ENCODE measurements at places on chromosomes 4 and X. TPM values are rescaled to one million over a fixed set of nuclear protein-coding genes. Genes with fewer than 3 reads are reported as not detected.

The TMSB15C gene
- 4.8 TPM for total RNA-seq

- H3K4me3 ChIP-seq, result no peak overlapping the region
- H3K27me3 ChIP-seq, result peaks cover 10% of the 10 kb centered on the region
- DNase-seq, result no peak
Observed at GRCh38 chr4:147839663-147840062, 107.8 kb downstream of the ARHGAP10 start.

The GUCY1A1 gene
- total RNA-seq, result 0.24 TPM

DNA sequence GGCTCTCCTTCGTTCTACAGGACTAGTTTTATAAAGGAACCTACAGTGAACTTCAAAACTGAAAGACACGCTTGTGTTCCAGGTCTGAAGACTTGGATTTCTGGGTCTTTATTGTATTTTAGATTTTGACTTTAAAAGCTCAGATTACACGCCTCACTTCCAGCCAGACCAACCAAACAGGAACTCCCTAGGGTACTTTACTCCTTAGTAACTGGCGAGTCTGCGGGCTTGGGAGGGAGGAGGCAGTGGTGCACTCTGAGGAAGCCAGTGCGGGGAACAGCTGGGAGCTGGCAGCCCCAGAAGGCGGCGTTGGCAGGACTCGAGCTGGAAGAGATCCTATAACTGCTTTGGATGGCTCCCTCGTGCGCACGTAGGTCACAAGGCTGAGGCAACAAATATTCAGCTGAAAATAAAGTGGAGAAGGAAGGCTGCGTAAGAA is 391 bp upstream of the PHKA1 start:
- H3K27me3 ChIP-seq, result peaks cover 3% of the 10 kb centered on the region
- H3K4me1 ChIP-seq, result peaks cover 11% of the 10 kb centered on the region
- DNase-seq, result peak; percentile 20

DNA sequence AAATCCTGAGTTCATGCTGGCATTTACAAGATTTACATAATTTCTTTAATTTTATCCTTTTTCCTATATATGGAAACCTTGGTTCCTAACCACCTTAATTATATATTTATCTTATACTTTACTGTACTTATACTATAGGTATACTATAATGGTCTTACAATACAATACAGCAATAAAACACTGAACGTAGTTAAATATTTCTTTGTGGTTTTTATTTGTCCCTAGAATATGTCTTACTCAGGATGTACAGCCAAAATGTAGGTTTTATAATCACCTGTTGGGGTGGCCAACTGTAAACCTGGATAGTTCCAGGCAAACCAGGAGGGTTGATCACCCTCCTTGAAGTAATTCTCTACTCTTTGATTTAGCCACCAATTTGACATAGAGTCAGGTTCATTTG is 48.4 kb upstream of the KIT start:
- H3K27me3 ChIP-seq, result peaks cover 5% of the 10 kb centered on the region
- H3K4me1 ChIP-seq, result no peaks in the 10 kb centered on the region
- H3K27ac ChIP-seq, result no peak overlapping the region
- no peak for DNase-seq
- H3K4me3 ChIP-seq, result no peak overlapping the region
- H3K36me3 ChIP-seq, result no peaks in the 10 kb centered on the region

The STAP1 gene
- total RNA-seq, result 22.3 TPM

The USP51 gene
- total RNA-seq, result 1.2 TPM

The ASB5 gene
- not detected for total RNA-seq

DNA sequence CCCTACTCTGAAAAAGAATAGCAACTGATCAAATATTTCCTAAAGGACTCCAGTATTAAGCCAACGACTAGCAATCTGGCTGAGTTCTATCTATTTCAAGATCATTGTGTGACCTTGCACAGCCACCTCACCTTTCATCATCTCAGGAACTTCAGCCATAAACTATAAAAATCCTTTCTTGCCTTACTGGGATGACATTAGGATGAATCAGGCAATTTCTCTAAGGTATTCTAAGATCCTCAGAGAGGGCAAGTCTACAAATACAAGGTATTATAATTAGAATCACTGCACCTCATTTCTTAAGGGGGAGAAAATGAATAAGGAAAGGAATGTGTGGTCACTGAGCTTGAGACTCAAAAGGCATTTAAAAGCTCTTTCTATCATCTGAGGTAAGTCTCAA is 152.6 kb downstream of the GRIA3 start:
- no peaks in the 10 kb centered on the region for H3K27me3 ChIP-seq
- no peak overlapping the region for H3K27ac ChIP-seq
- DNase-seq, result no peak
- H3K4me1 ChIP-seq, result no peaks in the 10 kb centered on the region

DNA sequence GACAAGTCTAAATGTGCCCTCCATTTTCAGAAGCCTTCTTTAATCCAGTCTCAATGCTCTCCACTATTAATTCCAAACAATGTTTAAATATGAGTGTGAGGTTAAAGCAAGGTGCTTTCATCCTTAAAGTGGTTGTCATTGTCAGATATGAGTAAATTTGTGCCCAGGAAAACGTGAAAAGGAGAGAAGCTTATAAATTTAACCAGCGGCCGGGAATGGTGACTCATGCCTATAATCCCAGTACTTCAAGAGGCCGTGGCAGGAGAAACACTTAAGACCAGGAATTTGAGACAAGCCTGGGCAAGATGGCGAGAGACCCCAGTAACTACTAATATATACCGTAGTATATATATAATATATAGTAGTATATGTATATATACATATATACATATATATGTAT is 270.0 kb downstream of the ARHGAP24 start:
- no peaks in the 10 kb centered on the region for H3K27me3 ChIP-seq
- H3K36me3 ChIP-seq, result no peaks in the 10 kb centered on the region
- no peak overlapping the region for H3K27ac ChIP-seq
- H3K4me3 ChIP-seq, result no peak overlapping the region
- H3K4me1 ChIP-seq, result no peaks in the 10 kb centered on the region

DNA sequence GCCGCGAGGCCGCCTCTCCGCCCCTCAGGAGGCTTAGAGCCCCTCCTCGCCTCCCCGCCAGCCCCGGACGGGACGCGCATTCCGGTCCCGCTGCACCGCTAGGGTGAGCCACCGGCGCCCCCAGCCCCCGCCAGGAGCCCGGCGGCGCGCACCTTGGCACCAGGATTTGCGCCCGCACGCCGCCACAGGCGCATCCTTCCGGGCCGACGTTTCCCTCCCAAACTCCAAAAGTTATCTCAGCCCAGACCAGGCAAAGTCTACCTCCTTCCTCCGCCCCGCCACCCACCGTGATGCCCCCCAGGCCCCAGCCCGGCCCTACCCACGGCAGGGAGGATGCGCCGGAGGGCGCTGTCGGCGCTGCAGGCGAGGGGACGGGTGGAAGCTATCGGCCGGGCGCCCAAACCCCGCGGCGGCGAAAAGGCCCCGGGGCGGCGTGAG is 538 bp downstream of the SCML2 start:
- H3K27ac ChIP-seq, result no peak overlapping the region
- peaks cover 20% of the 10 kb centered on the region for H3K27me3 ChIP-seq
- H3K4me3 ChIP-seq, result peak overlapping the region; percentile 69
- H3K36me3 ChIP-seq, result no peaks in the 10 kb centered on the region

The FGD1 gene
- total RNA-seq, result not detected

DNA sequence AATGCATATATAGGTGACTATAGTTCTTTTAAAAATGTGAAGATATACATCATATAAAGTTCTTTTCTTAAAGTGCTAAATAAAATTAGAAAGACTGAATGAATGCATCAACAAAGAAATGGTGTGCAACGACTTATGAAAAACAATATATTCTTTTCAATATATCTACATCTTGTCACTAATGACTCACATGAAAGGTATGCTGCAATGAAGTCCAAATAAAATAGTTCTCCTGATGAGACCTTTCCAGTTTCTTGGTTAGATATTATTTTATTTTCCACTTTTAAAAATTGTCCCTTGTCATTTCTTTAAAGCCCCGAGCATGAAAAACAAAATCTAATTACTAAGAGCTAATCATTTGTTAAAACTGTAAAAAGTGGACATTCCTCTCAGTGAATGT is 462.1 kb downstream of the PCDH11X start:
- H3K27ac ChIP-seq, result no peak overlapping the region
- H3K27me3 ChIP-seq, result no peaks in the 10 kb centered on the region
- H3K4me1 ChIP-seq, result no peaks in the 10 kb centered on the region
- H3K4me3 ChIP-seq, result no peak overlapping the region
- no peaks in the 10 kb centered on the region for H3K36me3 ChIP-seq
- DNase-seq, result no peak

- no peak overlapping the region for H3K27ac ChIP-seq
- H3K4me3 ChIP-seq, result no peak overlapping the region
- no peaks in the 10 kb centered on the region for H3K36me3 ChIP-seq
- H3K4me1 ChIP-seq, result no peaks in the 10 kb centered on the region
Observed at GRCh38 chr4:136277741-136278140, 1254.6 kb downstream of the PCDH18 start.

DNA sequence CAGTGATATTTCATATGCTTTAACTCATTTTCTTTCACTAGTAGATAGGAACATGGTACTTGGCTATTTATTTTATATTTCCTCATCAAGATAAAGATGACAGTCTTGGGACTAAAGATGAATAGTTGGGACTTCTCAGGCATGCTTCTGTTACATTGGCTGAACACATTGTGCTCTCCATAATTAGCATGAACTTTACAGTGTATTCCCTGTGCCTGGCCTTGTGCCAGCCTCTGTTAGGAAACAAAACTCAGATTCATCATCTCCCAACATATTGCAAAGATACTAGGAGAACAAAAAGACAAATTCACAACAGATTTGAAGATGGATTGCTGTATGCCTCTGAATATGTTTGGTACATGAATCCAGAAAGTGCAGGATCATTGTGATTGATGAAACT is 26.4 kb downstream of the GRIA2 start:
- no peaks in the 10 kb centered on the region for H3K27me3 ChIP-seq
- no peak for DNase-seq
- no peaks in the 10 kb centered on the region for H3K36me3 ChIP-seq
- no peaks in the 10 kb centered on the region for H3K4me1 ChIP-seq
- H3K27ac ChIP-seq, result no peak overlapping the region

- H3K4me1 ChIP-seq, result no peaks in the 10 kb centered on the region
- H3K27me3 ChIP-seq, result no peaks in the 10 kb centered on the region
- H3K4me3 ChIP-seq, result no peak overlapping the region
- no peak overlapping the region for H3K27ac ChIP-seq
- no peaks in the 10 kb centered on the region for H3K36me3 ChIP-seq
Observed at GRCh38 chr4:137754652-137755471, 222.6 kb upstream of the PCDH18 start.

GRCh38 chrX:101764538-101764937 is 104.9 kb upstream of the ARMCX2 start:
- H3K36me3 ChIP-seq, result no peaks in the 10 kb centered on the region
- H3K4me3 ChIP-seq, result no peak overlapping the region
- no peaks in the 10 kb centered on the region for H3K4me1 ChIP-seq
- H3K27ac ChIP-seq, result no peak overlapping the region
- no peaks in the 10 kb centered on the region for H3K27me3 ChIP-seq

GRCh38 chr4:64174247-64174882 is 234.9 kb downstream of the TECRL start:
- H3K27me3 ChIP-seq, result no peaks in the 10 kb centered on the region
- H3K27ac ChIP-seq, result no peak overlapping the region
- DNase-seq, result no peak
- no peak overlapping the region for H3K4me3 ChIP-seq
- H3K4me1 ChIP-seq, result no peaks in the 10 kb centered on the region

GRCh38 chrX:108573136-108573535 is 133.5 kb downstream of the COL4A5 start:
- no peaks in the 10 kb centered on the region for H3K27me3 ChIP-seq
- H3K36me3 ChIP-seq, result no peaks in the 10 kb centered on the region
- H3K4me1 ChIP-seq, result no peaks in the 10 kb centered on the region
- H3K27ac ChIP-seq, result no peak overlapping the region
- no peak for DNase-seq
- no peak overlapping the region for H3K4me3 ChIP-seq

GRCh38 chr4:150192986-150193385 is 114.7 kb downstream of the DCLK2 start:
- H3K4me3 ChIP-seq, result no peak overlapping the region
- H3K4me1 ChIP-seq, result no peaks in the 10 kb centered on the region
- DNase-seq, result no peak
- no peak overlapping the region for H3K27ac ChIP-seq
- H3K27me3 ChIP-seq, result no peaks in the 10 kb centered on the region

Data from activated CD8-positive, alpha-beta T cell treated with anti-CD3 and anti-CD28 coated beads, Interleukin-2, amount 10 ng/mL, durations not matched to agents 7 days and 5 days (primary cell).